ENCODE measurements at places on chromosomes 7 and 10.

GRCh38 chr10:129709627-129710509 lies 242.8 kb downstream of the MGMT start:
- DNase-seq: no peak

- DNase-seq: no peak
These were observed 13.6 kb upstream of the SMC3 start for GRCh38 chr10:110553905-110554304.

DNA sequence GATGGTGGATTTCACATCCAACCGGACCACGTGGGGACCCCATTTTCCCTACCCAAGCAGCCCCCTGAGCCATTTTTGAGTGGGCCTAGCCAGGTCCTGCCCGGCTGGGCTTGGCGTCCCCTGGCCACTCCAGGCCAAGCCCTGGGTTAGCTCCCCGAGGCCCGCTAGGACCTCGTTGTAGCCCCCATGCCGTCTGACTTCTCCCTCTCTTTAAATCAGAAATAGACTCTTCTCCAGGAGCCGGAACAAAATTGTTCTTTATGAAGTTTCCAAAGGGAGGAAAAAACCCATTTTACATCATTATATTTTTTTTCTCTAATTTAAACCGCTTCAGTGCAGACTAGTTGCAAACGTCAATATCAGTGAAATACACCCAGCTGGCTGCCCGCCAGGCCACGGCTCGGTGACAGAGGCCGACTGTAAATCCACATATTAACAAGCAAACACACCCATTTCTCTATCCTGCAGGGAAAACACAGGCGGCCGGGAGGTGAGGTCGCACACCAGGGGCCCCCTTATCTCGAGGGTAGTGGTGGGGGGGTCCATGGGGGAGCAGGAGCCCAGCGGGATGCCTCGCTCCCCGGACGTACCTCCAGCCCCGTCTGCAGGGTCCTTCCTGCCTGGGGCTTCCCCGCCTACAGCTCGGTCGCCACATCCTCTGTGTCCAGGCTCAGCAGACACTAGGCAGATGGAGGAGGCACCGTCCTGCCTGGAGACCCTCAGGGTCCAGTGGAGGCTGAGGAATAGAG lies 72.7 kb downstream of the ELFN1 start:
- DNase-seq: peak; percentile 69

DNA sequence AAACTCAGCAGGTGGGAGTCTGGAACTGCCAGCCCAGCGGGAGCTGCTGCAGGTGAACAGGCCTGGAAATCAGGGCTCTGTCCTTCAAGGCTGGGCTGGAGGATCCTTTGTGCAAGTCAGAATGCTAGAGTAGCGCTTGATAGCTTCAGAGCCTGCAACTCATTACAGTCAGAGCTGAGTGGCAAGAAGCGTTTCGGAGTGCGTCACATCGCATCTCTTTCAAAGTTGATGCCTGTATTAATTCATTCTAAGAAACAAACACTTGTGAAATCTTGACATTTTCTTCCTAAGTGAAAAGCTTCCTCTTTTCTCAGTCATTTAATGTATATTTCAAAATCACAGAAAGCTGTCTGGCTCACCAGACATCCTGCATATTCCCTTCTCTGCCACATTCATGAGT lies 121.2 kb upstream of the NPS start:
- no peak for DNase-seq

DNA sequence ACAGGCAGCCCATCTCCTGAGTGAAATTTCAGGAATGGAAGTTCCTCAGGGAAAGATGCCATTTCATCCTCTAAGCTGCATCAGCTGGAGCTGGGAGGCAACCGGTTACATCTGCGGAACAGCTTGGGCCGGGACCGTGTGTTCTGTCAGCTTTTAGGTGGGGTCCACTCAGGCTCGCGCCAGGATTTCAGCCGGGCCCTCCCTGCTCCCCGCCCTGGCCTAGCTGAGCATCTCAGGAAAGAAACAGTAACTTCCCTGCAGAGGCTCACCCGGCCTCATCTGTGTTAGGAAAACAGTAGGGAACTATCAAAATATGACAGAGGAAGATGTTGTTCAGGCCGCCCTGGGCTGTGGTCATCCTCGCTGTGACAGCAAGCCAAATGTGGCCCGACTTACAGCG lies 110.4 kb downstream of the TRIL start:
- DNase-seq: no peak

GRCh38 chr10:110013630-110014293 lies 6.0 kb downstream of the ADD3 start:
- no peak for DNase-seq

DNA sequence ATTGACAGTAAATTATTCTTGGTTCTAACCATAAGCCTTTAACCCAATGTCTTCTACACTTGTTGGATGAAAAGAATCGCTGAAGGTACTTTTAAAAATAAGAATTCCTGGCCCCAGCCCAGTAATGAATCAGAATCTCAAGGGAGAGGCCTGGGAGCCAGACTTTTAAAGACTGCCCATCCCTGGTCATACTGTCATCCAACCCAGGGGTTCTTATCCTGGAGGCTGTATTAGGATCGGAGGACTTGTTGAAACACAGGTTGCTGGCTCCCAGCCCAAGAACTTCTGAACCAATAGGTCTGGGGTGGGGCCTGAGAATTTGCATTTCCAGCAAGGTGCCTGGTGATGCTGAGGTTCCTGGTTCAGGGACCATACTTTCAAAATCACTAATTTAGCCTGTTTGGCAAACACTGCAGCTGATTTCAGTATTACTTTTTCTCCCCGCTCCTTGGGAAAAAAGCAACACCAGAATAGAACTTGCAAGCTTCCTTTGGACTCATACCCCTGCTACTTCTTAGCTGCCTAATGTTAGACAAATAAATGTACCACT lies 79.5 kb upstream of the FAM133B start:
- DNase-seq: no peak

GRCh38 chr7:143375298-143376034 lies 5.7 kb upstream of the ZYX start:
- no peak for DNase-seq

GRCh38 chr7:28697913-28698563 lies 260.1 kb downstream of the TRIL start:
- no peak for DNase-seq

- DNase-seq: no peak
These were observed 120.2 kb downstream of the MAD1L1 start for GRCh38 chr7:2112261-2113198.

DNA sequence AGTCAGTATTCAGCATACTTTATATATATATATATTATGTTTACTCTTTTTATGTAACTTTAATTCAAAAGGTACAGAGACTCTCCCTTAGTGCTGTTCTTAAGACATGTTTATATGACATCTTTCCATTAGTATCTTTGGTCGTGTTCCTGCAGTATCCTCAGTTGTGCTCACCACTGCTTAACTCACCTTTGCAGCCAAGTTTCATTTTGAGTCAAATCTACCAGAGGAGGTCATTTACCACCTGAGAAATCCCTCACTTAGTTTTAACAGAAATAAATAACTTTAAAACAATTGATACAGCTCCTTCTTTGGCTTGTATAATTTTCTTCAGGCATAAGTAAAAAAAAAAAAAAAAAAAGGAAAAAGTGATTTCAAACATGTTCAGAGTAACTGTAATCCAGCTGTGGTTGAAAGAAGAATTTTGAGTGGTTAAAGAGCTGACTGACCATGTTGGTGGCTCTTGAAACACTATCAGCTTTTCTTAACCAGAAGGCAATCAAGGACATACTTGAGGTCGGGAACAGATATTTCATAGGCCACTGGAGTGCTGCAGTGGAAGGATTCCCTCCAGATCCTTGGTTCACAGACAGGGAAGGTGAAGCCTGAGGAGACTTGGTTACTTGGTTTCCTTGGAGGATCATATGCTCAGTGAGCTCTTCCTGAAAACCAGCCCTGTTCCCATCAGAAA lies 116.8 kb downstream of the AUTS2 start:
- no peak for DNase-seq

DNA sequence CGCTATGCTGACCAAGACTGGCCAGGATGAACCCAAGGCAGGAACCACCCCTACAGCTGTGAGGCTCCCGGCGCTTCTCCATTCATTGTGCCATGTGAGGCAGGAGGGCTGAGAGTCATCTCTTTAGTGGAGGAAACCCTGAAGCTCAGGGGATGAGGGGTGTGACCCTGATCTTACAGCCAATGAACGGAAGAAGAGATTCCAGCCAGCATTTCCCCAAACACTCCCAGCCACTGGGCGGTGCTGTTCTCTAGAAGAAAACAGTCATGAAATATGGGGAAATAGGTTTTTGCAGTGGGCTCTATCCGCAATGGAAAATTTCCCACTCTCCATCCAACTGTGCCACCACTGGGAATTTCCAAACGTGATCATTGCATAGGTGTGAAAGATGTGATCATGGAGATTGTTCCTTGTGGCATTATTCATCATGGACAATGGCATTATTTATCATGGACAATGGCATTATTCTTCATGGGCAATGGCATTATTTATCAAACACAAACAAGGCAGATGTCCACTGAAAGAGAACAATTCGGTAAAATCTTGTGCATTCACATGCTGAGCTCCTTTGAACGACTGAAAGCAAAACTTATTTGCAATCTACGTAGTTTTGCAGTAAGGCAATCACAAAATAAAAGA lies 14.0 kb upstream of the SLC18A2 start:
- peak; percentile 19 for DNase-seq

DNA sequence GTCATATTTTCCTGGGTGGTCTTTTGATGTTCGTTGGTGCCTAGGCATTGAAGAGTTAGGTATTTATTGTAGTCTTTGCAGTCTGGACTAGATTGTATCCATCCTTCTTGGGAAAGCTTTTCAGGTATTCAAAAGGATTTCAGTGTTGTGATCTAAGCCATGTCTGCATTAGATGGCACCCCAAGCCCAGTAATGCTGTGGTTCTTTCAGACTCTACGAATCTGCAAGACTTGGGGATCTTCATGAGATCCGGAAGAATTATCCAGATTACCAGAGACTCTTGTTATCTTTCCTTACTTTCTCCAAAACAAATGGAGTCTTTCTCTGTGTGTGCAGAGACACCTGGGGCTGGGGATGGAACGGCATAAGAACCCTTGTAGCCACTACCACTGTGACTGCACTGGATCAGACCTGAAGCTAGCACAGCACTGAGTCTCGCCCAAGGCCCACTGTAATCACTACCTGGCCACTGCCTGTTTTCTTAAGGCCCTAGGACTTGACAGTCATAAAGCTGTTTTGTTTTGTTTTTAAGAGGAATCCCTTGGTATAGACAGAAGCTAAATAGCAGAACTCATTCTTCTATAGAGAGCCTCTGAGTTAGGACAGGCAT lies 75.5 kb downstream of the MARCHF5 start:
- DNase-seq: no peak

- no peak for DNase-seq
These were observed 11.2 kb downstream of the WDR86 start for GRCh38 chr7:151398446-151399304.

DNA sequence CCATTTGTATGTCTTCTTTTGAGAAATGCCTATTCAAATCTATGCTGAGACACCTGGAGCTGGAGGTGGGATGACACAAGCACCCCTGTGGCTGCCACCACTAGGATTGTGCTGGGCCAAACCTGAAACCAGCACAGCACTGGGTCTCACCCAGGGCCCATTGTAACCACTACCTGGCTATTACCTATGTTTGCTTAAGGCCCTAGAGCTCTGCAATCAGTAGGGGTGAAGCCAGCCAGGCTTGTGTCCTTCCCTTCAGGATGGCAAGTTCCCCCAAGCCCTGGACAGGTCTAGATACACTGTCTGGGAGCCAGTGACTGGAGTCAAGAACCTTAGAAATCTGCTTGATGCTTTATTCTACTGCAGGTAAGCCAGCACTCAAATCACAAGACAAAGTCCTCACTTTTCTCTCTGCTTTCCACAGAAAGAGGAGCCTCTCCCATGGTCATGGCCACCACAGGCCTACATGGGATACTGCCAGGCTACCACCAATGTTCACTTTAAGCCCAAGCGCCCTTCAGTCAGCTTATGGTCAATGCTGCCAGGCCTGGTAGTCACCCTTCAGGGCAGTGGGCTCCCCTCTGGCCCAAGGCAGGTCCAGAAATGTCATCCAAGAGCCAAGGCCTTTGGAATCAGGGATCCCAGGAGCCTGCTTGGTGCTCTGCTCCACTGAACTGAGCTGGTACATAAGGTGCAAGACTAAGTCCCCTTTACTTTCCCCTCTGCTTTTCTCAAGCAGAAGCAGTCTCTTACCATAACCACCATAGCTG lies 105.3 kb downstream of the BMS1 start:
- DNase-seq: no peak

DNA sequence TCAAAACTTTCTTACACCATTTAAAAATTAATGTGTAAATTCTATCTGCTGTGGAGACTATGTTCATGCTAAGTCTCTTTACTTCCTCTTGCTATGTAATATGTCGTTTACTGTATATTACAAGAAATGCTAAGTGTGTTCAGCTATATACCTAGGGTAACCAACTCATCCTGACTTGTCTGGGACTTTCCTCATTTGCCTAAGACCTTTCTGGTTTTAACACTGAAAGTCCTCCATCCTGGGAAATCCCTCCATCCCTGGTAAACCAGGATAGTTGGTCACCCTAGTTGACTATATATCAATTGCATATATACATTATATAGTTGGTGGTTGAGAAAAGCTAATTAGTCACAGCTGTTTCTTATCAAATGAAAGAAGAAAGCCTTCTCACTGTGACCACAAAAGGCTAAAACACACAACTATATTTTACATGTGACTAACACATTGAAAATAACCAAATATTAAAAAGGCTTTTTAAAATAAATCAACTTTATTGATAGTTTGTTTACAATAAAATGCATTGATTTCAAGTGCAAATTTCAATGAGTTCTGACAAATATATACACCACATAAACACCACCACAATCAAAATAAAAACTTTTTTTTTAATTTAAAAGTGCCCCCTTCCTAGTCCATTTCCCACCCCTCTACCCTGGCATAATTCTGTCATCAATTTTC lies 167.7 kb upstream of the INHBA start:
- no peak for DNase-seq

DNA sequence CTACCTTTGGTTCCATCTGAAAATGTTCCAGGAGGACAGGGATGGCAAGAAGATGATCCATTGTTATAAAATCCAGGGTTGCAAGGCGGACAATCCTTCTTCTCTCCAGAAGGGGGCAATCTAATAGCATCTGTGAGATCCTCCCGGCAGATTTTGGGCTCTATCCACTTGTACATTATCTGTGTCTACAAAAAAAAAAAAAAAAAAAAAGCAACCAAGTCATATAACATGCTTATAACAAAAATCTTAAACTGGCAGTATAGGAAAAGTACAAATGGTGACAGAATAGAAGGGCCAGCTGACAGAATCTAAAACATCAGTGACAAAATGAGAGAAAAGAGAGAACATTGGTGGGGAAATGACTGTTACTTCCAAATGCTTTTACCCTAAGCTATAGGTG lies 132.7 kb downstream of the ELAPOR2 start:
- DNase-seq: peak; percentile 14

- DNase-seq: no peak
These were observed 186.4 kb downstream of the FAM107B start for GRCh38 chr10:14588084-14588937.

GRCh38 chr10:14086596-14086995 lies 244.1 kb downstream of the FRMD4A start:
- DNase-seq: no peak

- DNase-seq: no peak
These were observed 727 bp upstream of the PDSS1 start for GRCh38 chr10:26696786-26697162.

Measured in SHP77 treated with DMSO at 0.1 percent for 48 hours (cell line).